Cerebellar nuclear complex (tissue), 1 donor: ENCODE measurements at places on chromosomes 13 and 19.
A peak's percentile ranks its signal among the peaks of the same experiment; 100 is the strongest.

DNA sequence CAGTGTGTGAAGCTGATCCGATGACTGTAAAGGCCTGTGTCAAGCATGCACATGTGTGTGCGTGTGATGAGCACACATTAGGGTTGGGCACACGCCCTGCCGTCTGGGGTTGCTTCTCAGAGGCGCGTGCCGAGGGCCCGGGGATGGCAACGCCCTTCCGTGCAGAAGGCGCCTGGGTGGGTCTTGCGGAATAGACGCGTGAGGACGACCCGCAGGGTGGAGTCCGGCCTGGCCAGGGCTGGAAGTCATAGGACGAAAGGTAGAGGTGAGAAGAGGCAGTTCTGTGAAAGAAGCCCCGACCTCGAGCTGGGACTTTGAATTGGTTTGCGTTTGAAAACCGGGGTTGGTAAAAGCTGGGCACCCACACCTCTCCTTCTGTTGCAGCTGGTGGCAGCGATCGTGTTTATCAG is 35.7 kb downstream of the TMEM255B start:
- no peak for DNase-seq

GRCh38 chr19:45852983-45853382 is 10.0 kb downstream of the SYMPK start:
- no peak for DNase-seq

- no peak for DNase-seq
Measured at GRCh38 chr13:34886987-34887386, 55.1 kb upstream of the NBEA start.

GRCh38 chr13:107185889-107186288 is 618.0 kb upstream of the ARGLU1 start:
- no peak for DNase-seq

DNA sequence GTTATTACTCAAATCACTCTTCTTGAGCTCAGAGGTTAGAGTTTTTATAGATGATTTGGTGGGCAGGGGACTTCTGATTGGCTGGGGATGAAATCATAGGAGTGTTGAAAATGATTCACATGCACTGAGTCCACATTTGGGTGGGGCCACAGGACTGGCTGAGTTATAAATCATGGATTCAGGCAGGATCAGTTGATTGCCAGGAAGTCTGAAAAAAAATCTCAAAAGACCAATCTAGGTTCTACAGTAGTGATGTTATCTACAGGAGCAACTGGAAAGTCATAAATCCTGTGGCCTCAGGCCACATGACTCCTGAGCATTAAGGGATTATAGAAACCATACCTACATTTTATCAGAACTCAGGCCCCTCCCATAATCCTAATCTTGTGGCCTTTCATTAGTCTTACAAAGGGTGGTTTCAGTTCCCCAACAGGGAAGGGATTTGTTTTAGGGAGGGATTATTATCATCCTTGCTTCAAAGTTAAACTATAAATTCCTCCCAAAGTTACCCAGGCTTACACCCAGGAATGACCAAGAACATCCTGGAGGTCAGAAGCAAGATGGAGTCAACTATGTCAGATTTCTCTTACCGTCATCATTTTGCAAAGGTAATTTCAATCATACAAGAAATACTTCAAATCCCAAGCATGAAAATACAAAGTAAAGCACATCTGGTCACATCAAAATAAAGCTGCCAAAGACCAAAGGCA is 5.6 kb upstream of the CCDC70 start:
- DNase-seq, result no peak

- DNase-seq, result no peak
Measured at GRCh38 chr13:19927117-19927748, 31.3 kb upstream of the ZMYM2 start.

DNA sequence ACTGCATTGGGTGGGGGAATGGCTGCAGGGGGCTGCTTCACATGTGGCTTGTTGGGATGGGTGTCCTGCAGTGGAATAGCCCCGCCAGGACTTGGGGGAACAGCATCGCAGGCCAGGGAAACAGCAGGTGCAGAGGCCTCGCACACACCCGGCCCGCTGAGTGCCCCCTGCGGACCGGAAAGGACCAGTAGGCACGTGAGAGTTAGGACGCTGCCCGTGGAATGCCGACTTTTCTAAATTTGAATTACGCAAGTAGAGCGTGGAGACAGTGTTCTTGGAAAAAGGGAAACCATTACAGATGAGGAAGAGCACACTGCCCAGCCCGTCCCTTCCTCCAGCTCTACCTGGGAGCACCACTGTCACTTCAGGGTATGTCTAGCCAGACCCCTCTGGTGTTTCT is 11.5 kb downstream of the DNM2 start:
- no peak for DNase-seq

DNA sequence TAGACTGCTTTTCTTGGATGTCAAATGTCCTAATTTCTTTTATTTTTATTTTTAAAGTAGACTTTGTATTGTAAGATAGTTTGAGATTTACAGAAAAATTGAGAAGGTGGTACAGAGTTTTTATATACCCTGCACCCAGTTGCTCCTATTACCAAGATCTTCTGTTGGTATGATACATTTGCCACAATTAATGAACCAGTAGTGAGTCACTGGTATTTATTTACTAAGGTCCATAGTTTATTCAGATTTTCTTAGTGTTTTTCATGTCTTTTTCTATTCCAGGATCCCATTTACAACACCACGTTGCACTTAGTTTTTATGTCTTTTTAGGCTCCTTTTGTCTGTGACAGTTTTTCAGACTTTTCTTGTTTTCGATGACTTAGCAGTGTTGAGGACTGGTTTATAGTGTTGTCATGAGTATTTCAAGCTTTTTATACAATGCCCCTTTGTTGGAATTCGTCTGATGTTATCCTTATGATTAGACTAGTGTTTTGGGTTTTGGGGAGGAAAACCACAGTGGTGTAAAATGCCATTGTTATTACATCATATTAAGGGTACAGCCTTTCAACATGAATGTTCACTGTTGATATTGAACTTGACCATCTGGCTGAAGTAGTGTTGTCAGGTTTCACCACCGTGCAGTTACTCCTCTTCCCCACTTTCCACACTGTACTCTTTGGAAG is 35.9 kb downstream of the COG3 start:
- DNase-seq, result no peak

DNA sequence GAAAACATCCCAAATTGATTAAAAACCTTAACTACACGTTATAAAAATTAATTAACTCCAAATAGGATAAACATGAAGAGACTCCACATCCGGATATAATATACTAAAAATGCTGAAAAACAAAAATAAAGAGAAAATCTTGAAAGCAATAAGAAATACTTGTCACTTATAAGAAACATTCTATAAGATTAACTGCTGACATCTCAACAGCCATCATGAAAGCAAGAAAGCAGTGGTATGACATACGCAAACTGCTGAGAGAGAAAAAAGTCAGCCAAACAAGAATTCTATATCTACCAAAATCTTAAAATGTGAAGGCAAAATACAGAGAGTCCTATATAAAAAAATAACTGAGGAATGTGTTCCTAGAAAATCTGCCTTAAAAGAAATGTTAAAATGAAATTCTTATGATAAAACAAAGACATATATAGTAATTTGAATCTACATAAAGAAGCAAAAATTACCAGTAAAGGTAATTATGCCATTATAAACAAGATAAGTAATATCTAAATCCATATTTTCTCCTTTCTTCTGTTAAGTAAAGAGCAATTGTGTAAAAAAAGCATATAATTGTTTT is 1851.1 kb downstream of the PCDH9 start:
- DNase-seq, result no peak

- DNase-seq, result no peak
Measured at GRCh38 chr19:13691569-13692435, 72.5 kb upstream of the MRI1 start.

GRCh38 chr19:11620553-11620952 is 23.3 kb downstream of the ZNF627 start:
- no peak for DNase-seq

DNA sequence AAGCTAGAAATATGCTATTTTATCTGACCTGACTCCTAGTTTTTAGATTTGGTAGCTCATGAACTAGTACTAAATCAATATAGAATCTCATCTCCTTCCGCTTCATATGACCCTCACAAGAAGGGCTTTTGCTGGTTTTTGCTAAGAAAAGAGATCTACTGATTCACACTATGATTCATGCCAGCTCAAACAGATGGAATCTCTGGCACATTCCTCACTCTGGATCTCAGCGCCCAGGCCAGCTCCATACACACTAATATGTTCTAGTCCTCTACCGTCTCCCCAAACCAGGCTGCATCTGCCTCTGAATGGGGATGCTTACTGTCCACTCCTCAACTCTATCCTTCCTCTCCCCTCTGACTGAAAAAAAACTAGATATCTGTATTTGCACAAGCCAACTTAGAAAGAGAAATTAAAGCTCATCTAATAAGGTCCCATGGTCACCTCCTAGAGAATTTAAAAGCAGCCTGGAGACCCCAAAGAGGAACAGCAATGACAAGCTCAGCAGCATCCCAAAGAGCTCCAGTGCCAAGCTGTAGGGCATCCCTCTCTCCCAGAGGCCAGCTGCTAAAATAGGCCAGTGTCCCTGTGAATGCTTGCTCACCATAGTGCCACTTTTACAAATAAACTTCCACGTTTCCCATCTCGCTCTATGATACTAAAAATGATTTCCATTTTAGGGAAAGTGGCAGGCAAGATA is 74.9 kb downstream of the LHFPL6 start:
- peak; percentile 54 for DNase-seq

DNA sequence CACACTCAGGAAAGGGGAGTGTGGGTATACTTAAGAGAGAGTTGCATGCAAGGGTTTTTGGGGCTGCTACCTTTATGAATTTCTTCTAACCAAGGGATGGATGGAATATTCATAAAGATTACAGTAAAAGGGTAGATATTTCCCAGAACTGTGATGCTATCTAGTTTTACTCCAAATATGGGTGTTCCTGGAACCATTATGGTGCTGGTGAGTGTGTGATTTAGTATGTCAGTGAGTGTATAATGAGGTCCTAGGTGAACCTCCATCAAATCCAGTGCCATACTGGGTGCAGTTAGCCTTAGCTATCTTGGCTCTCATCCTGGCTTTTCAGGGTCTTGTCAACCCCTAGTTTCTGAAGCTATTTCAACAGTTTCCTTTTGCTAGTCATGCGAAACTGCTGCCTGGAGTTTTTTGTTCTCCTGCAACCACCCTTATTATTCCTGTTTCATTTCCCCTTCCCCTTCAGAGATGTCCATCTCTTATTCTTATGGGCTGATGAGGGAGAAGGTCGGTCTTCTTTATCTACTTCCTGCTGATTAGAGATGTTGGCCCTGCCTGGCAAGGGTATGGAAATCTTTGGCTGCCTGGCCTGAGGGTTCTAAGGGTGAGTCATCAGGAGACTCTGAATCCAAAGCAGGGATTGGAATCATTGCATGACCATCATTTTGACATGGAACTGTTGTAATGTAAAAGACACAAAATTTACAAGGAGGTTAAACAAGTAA is 202.3 kb downstream of the NBEA start:
- no peak for DNase-seq

DNA sequence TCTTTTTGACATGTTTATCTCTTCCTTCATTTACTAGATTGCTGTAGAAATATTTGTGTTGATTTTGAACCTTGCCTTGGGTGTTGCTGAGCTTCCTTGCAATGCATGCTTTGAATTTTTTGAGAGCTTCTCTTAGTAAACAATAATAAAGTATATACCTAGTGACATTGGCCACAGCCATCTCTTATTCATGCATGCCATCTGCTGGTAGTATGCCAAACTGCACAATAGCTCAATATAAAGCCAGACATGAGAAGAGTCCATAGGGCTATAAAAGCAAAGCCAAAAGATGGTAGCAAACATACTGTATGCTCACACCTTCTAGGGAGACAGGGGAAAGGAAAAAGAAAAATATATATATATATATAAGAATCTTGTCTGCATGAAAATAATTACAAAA is 18.9 kb upstream of the ZSCAN5A start:
- no peak for DNase-seq

GRCh38 chr19:15216363-15216762 is 15.6 kb upstream of the NOTCH3 start:
- DNase-seq, result no peak

DNA sequence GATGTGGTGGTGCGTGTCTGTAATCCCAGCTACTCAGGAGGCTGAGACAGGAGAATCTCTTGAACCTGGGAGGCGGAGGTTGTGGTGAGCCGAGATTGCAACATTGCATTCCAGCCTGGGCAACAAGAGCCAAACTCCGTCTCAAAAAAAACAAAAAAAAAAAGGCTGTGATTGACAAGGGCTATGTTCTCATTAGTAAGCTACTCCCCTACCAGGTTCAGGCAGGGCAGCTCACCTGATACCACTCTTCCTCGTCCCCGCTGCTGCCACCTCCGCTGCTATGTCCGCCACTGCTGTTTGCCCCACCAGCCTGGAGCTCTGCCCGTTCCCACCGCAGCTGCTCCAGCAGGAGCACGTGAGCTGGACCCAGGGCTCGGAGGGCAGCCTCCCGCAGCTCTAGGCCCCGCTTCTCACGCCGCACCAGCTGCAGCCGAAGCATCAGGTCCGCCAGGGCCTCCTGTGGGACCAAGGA is 9.4 kb downstream of the USHBP1 start:
- DNase-seq, result no peak

- DNase-seq, result no peak
Measured at GRCh38 chr19:56103027-56103614, 18.0 kb downstream of the ZNF787 start.

DNA sequence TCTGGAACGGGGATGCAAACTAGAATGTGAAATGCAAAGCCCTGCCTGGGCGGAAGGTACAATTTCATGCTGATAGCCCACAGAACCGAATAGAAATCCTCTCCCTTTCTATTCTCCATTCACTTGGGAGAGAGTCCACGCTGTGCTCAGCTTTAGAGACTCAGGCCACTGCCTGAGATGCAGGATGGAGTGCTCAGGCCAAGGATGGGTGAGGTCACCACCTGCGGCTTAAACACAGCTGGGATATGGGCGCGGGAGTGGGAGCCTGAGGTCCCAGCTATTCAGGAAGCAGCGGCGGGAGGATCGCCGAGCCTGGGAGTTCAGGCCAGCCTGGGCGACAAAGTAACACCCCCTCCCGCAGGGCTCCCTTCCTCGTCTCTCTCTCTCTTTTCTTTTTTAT is 446 bp upstream of the ZNF83 start:
- no peak for DNase-seq

DNA sequence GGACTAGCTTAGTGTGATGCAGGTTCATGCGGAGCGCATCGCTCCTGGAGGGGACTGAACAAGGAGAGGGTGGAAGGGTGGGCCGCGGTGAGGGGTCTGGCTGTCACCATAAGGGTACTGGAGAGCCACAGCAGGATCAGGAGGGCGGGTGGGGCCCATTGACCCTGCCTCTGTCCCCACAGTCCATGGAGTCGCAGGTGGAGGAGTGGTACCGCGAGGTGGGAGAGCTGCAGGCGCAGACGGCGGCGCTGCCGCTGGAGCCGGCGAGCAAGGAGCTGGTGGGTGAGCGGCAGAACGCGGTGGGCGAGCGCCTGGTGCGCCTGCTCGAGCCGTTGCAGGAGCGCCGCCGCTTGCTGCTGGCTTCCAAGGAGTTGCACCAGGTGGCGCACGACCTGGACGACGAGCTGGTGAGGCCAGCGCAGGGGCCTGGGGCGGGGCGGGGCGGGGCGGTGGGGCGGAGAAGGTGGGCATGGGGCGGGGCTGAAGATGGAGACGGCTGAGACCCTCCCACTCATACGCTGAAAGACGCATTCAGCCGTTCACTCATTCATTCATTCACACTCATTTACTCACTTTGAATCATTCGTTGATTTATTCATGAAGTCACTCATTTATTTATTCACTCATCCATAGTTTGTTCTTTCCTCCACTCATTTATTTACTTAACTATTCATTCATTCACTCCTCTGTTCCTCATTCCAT is 27.5 kb upstream of the SHKBP1 start:
- no peak for DNase-seq
